BE2C (cell line): ENCODE measurements at places on chromosomes 3 and 15.

DNA sequence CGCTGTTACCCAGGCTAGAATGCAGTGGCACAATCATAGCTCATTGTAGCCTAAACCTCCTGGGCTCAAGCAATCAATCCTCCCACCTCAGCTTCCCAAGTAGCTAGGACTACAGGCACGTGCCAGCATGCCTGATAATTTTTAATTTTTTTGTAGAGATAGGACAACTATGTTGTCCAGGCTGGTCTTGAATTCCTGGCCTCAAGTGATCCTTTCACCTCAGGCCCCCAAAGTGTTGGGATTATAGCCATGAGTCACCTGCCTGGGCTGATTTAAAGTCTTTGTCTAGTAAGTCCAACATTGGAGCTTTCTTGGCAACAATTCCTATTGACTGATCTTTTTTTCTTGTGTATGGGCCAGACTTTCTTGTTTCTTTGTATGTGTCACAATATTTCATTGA lies 28.1 kb downstream of the SPINK8 start:
- no peak for DNase-seq

- no peak for DNase-seq
Measured at GRCh38 chr3:132898141-132898540, 140.1 kb upstream of the TMEM108 start.

DNA sequence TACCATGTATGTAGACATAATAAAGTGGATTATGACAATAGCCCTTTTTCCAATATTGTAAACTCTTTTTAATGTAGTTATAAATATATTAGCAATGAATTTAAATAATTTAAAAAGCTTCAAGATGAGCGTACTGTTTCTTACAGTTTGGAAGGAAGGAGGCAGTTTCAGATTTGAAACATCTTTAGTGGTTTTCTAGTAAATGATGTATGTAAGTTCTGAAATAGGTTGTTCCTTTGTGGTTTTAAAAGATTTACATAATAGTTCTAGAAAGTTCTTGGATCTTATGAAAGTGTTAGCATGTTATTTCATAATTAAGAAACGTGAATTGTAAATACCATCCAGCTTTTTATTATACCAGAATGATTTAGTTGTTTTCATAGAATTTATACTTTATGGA lies 16.0 kb downstream of the DNAJC19 start:
- no peak for DNase-seq

DNA sequence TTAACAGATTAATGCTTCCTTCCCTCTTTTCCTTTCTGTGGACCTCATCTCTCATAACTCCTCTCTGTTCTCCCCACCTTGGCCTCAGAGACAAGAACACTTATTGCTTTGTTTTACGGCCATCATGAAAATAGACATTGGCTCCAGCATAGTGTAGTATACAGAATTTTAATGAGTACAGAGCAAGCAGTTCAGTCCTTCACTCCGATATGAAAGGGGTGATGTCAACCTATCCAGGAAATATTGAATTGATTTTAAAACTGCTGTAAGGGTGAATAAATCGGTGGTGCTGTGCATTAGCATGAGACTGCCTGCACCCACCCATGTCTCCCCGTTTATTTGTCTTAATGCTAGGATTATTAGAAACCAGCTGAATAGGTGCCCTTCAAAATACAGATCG lies 490.9 kb upstream of the TBL1XR1 start:
- DNase-seq, result no peak

- DNase-seq, result no peak
Measured at GRCh38 chr3:178255315-178255714, 280.9 kb upstream of the KCNMB2 start.

DNA sequence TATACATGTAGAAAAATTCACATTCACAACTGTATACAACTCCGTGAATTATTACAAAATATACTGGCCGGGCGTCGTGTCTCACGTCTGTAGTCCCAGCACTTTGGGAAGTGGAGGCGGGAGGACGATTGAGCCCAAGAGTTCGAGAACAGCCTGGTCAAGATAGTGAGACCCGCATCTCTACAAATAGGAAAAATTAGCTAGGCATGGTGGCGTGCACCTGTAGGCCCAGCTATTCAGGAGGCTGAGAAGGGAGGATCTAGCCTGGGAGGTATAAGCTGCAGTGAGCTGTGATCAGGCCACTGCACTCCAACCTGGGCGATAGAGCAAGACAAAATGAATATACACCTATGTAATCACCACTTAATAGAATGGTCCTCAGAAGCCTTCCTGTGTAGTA lies 1.3 kb downstream of the RAD51 start:
- no peak for DNase-seq

DNA sequence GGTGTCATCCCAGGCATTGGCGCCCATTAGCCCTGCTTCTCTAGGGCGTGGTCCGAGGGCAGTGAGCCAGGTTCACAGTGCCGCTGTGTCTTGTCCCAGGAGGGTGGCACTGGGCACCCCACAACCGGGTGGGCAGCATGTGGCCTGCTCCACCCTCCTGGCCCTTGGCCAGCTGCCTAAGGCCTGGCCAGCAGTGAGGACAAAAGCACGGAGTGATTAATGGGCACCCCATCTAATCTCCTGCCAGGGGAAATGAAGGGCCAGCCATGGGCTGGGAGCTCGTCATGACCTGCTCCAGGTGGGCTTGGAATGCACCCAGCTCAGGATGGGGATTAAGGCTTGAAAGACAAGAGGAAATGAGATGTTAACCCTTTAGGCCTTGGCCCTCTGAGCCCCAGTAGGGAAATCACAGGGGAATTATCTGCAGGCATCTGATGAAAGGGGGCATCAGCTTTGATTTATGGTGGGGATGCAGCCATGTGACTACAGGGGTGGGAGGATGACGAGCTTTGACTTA lies 5.2 kb downstream of the THSD4 start:
- DNase-seq, result no peak

- DNase-seq, result no peak
Measured at GRCh38 chr3:60215946-60216345, 1035.3 kb downstream of the FHIT start.

GRCh38 chr15:73873889-73874511 lies 636 bp downstream of the TBC1D21 start:
- peak; percentile 40 for DNase-seq

- DNase-seq, result no peak
Measured at GRCh38 chr3:31013843-31014242, 119.4 kb upstream of the GADL1 start.

GRCh38 chr3:10964537-10965167 lies 27.9 kb upstream of the SLC6A1 start:
- no peak for DNase-seq

DNA sequence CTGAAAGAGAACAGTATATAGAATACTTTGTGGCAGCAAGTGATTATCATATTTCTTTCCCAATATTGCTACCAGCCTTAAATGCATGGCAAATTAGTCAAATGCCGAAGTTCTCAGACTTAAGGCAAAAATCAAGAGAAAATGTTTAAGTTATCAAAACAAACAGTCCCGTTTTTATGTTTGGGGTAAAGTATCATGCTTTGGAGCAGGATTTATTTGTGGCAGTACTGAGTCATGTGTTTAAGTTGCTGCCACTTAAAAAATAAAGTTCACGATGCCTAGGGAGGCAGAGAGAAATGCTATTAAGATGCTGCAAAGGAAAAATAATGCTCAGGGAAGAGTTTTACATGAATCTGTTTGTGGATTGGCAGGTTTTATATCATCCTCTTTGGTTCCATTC lies 417.4 kb upstream of the MDFIC2 start:
- DNase-seq, result no peak

DNA sequence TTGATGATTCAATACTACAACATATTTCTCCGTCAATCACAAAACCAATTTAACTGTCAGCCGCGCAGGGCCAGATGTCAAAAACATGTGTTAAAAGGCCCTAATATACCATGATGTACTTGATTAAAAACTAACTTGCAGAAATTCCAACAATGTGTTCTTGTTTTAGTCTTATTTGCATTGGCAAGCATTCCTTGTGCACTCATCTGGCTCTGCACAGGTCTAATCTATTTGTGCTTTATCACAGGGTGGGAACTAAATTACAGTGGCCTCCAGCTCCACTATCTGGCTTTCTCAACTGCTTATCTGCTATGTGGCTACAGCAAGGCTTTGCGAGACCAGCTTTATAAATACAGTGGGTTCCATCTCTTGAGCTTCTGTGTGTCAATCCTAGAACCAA lies 455.5 kb downstream of the ERC2 start:
- no peak for DNase-seq

DNA sequence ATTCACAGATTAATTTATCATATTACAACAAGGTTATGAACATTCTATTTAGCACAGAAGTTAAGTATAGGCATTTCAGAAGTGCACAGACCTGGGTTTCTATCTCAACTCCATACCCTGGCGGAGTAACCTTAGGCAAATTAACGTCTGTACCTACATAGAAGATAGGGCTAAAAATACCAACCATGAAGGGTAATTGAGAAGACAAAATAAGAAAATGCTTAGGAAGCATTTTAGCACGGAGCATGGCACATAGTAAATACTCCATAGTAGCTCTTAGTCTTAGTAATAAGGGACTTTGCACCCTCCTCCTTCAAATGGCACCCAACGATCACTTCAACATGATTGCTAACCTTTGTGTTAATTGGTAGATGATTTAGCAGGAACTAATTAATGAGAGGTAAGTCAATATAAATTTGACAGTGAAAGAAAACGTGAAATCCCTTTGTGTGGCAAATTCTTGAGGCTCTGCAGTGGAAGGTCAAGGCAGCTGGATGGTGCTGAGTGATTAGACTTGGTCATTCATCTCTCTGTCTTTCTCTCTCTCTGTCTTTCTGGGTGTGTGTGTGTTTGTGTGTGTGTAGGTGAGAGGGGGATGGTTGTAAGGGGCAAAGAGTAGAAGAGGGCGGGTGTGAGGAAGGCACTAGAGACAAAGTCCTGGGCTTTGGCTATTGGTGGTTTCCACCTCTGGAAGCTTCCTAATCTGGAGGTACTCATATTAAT lies 131.1 kb upstream of the PHLDB2 start:
- DNase-seq, result no peak

DNA sequence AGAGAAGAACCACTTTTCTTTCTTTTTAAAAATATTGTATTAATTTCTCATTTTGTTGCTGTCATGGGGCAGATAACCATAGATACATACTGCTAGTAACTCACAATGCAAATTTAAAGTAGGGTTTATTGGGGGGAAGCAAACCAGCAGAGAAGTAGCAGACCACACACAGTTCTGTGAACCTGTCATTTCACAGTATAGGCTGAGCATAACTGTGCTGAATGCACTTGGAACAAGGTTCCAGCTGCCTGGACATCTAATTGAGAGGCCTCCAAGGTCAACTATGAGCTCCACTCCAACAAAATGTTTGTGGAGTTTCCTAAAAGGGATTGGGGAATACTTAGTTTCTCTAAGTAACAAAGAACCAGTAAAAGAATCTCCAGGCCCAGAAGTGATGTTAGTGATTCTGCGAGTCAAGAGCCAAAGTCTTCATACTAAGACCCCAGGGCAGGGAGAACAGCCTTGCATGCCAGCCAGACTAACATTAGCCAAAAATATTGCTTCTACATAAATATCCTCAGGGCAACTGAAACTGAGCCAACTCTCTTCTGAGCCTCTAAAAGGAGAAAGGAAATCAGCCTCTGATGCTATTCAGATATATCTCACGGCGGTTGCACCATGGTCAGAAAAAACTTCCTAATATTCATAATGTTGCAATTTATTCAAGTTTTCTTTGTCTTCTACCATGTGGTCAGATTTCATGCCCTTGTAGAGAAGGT lies 856.4 kb upstream of the ALCAM start:
- DNase-seq, result peak; percentile 25

- no peak for DNase-seq
Measured at GRCh38 chr3:127844326-127844942, 22.1 kb upstream of the MGLL start.

- DNase-seq, result no peak
Measured at GRCh38 chr3:24843955-24844354, 349.3 kb upstream of the THRB start.

- no peak for DNase-seq
Measured at GRCh38 chr15:26421065-26421464, 351.8 kb downstream of the GABRB3 start.

GRCh38 chr15:62209821-62210220 lies 44.7 kb upstream of the C2CD4B start:
- no peak for DNase-seq

DNA sequence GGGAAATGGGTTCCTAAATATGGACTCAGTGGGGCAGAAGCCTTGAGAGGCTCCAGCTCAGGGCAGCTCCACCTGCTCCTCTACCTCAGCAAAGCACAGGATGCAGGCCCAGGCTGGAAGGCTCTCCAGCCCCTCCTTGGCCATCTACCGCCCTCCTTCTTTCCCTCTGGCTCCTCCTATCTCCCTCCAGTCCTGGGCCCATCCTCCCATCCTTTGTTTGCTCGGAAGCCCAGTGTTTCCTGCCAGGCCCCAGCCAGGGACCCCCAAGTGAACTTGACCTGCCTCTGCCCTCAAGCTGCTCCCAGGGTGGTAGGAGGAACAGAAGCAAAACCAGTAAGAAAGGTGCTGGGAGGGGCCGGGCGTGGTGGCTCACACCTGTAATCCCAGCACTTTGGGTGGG lies 20.1 kb downstream of the MAPKAPK3 start:
- no peak for DNase-seq

- DNase-seq, result peak; percentile 27
Measured at GRCh38 chr3:94009608-94010007, 18.8 kb downstream of the STX19 start.

- no peak for DNase-seq
Measured at GRCh38 chr3:177482048-177482691, 284.9 kb upstream of the TBL1XR1 start.

GRCh38 chr3:156902916-156903315 lies 76.8 kb downstream of the LEKR1 start:
- DNase-seq, result no peak

GRCh38 chr3:123036352-123037014 lies 8.9 kb upstream of the SEMA5B start:
- no peak for DNase-seq

GRCh38 chr3:73351423-73352071 lies 273.2 kb downstream of the PDZRN3 start:
- peak; percentile 36 for DNase-seq

- no peak for DNase-seq
Measured at GRCh38 chr3:33949074-33949473, 150.6 kb downstream of the PDCD6IP start.

- no peak for DNase-seq
Measured at GRCh38 chr3:81936817-81937216, 175.4 kb upstream of the GBE1 start.

DNA sequence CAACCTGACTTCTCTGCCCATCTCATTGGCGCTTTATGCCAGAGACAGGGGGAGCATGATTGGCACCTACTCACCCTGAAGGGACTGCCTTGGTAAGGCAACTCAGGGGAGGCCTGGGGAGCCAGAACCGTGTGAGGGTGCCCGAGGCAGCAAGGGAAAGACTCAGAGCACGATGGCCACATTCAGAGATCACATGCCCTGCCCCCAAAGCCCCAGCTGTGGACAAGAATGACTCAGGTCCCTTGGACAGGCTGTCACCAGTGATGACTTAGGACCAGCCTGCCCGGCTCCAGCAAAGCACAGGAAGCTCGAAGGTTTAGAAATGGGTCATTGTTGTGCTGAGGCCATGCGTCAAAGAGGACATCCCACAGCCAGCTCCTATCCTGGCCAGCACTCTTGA lies 49.1 kb upstream of the LIMD1 start:
- DNase-seq, result no peak

GRCh38 chr3:101379658-101380376 lies 59.4 kb upstream of the IMPG2 start:
- no peak for DNase-seq

GRCh38 chr3:138332472-138333073 lies 2.9 kb upstream of the NME9 start:
- no peak for DNase-seq
